Stimulated activated CD8-positive, alpha-beta memory T cell treated with anti-CD3 and anti-CD28 coated beads, Interleukin-15, amount 100 ng/mL, for 4 hours (primary cell): ENCODE measurements at places on chromosomes 2 and 18.

DNA sequence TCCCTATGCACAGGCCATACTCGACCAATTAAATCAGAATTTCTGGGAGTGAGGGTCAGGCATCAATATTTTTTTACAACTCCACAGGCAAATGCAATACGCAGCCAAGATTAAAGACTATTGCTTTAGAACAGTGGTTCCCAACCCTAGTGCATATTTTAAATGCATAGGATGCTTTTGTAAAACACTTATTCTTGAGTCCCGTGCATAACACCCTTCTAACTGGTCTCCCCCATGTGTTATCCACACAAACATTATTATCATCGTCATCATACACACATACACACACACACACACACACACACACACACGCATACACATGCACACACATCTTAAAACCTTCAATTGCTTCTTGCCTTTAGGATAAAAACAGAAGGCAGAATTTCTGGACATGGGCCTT, 145.0 kb upstream of the PELI1 start:
- DNase-seq = no peak

DNA sequence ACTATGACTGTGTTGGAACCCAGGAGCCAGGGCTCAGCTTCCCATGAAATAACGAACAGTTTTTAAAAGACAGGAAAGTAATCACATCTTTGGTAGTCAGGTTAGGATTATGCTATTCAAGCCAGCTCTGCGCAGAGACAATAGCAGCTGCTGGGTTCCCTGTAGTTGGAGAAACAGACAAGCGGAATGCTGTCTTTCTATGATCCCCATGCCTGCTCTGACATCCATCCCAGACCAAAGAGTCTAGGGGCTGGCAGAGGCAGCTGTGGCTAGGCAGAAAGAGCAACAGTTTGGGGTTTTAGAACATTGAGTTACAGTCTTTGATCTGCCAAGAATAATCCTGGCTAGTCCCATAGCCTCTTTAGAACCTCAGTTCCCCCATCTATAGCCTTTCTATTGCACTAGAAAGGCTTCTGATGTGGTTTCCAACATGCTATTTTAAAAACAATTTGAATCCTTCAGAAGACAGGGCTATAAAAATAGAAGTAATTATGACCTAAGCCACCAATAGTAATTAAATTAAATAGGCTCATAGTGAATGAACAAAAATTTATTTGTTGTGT, 146.8 kb downstream of the MTX2 start:
- no peak for DNase-seq

DNA sequence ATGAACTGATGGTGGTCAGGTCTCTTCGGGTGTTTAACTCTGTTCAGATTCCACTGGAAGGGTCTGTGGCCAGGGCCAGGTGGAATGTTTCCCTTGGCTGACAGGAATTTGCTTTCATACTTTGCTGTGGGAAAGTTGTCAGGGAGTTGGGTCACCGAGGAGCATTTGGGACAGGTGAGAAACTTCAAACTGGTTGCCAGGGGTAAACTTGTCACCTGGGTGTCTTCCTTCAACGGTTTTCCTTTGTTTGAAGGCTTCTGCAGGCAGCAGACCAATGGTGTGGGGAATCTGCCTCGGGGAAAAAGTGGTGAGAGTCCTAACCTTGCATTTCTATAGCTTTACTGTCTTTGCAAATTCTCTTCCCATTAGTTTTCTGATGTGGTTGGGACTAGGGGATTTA, 92.2 kb downstream of the TGFA start:
- DNase-seq = no peak

DNA sequence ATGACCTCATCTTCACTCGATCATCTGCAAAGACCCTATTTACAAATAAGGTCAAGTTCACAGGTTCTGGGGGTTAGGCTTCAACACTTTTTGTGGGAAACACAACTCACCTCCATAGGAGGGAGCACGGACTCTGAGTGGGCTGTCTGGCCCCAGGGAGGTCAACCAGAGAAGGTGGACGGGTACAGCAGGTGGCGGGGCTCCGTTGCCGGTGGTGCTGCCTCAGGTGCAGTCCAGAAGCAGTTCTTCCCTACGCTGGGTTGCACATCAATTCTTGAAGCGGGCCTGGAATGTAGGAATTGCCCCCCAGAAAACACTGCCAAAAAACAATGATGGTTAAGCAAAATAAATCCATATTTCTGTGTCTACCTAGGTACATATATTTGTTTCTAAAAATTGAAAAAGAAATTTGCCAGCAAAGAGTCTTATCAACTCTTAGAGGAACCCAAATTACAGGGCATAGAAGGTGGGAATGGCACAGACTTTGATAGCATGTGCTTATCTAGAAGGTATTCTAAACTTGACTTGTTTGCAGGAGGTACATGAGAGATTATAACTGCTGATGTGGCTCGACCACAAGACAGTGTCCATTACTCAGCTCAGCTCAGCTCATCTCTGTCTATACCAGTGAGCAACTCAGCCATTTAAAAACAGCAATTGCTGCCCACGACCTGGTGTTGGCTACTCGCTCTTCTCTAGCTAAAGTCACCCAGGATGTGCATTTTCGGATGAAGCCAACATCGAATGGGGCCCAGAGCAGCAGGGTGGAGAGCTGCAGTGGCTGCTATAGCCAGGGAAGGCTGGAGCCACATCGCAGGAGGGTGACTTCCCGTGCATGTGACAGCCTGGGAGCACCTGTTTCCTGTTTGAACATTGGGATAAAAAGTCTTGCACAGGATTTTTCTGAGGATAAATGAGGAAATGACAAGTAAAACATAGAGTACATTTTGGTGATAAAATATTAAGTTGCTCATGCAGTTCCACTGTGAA, 128.7 kb downstream of the RNF144A start:
- DNase-seq = no peak

GRCh38 chr2:95027369-95027720, 1.8 kb downstream of the MAL start:
- no peak for DNase-seq

DNA sequence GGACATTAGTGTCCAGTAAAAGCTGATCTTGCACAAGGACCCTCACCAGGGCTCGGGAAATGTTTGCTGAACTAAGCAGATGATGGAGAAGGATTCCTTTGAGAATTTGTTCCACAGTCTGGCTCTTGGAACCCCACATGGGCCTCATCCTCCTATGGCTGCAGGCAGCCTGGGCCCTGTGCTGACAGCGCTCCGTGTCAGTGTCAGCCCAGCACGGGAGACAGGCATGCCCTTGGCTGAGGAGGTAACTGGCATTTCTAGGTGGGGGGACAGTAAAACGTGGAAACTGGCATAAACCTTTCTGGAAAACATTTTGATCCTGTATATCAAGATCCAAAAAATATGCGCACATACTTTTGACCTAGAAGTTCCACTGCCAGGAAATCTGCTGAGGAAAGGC, 10.5 kb downstream of the PTMA start:
- DNase-seq = no peak

- DNase-seq = no peak
Observed at GRCh38 chr2:52074130-52074719, 1042.3 kb upstream of the NRXN1 start.

GRCh38 chr2:207387001-207387571, 142.7 kb upstream of the CREB1 start:
- DNase-seq = no peak

- DNase-seq = no peak
Observed at GRCh38 chr2:128314348-128315121, 4.1 kb downstream of the HS6ST1 start.

- DNase-seq = no peak
Observed at GRCh38 chr2:21043744-21044532, at the start of gene APOB. TSS of gene APOB (minus strand) at chr2:21044073. CDS start at chr2:21043945, 128 bp downstream.

DNA sequence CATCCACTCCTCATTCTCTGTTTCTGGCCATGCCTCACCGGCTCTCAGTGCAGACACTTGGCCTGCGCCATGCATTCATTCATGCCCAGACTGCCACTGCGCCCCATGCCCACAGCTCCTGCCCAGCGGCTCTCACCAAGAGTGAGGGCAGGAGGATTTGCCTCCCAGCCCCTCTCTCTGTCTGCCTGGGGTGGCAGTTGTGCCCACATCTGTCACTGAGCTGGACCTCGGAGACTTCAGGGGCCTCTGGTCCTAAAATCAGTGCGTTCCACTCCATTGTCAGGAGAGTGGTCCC, 75.1 kb downstream of the CIB4 start:
- DNase-seq = no peak

DNA sequence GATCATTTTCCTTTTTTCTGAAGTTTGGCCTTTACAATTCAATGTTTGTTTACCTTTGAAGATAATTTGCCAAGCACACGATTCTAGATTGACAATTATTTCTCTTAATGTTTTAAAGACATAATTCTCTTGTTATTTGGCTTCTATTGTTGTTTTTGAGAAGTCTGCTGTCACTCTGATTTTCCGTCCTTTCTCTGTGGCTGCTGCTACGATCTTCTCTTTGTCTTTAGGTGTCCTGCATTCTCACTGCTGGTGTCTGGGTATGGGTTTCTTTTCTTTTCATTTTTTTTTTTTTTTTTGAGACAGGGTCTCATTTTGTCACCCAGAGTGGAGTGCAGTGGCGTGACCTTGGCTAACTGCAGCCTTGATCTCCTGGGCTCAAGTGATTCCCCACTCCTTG, 15.1 kb upstream of the FAM228A start:
- no peak for DNase-seq

DNA sequence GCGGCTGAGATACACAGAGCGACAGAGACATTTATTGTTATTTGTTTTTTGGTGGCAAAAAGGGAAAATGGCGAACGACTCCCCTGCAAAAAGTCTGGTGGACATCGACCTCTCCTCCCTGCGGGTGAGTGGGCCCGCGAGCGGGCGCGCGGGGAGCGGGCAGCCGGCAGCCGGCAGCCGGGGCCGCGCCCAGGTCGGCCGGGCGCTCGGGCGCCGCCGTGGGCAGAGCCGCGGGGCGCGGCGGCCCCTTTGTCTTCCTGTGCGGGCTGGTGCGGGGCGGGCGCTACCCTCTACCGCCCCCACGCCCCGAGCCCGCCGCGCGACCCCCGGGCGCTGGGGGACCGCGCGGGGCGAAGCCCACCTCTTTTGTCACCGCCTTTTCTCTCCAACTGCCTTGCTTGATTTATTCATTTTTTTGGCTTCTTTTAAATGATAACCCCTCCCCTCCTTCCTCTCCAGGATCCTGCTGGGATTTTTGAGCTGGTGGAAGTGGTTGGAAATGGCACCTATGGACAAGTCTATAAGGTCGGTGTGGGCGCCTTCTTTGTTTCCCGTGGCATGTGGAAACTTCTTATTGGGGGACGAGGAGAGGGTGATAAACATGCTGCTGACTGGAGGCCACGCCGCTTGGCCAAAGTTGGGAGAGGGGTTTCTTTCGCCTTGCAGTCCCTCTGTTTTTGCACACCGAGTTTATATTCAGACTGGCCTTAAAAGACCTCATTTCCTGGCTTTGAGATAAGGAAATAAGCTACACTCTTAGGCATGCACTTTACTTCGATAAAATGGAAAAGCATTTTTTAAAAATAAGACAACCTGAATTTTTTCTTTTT, 722 bp downstream of the MAP4K4 start:
- no peak for DNase-seq

DNA sequence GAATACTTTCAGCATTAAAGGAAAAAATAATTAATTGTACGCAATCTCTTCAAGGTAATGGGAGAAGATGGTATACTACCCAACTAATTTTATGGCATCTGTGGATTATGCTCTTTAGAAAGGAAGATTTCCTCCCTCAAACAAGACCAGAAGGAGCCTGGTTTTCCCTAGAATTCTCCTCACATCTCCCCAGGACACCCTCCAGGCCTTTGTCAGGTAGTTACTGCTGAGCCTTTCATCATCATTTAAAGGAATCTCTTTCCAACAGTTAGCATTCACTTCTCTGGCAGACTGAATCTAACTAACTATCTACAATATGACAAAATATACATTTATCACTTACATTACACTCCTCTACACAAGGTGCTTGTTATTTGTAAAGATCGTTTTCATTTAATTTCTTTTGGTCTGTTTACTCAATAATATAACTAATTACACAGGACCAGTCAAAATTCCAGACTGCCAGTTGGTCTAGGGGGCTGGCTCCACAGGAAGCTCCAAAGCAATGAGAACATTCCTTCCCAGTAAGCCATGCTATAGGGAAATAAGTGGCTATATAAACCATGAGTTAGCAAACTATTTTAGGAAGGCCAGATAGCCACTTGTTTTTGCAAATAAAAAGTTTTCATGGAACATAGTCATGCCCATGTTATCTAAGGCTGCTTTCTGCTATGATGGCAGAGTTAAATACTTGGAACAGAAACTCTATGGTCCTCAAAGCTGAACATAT, 19.1 kb downstream of the ZNF24 start:
- no peak for DNase-seq

- DNase-seq = no peak
Observed at GRCh38 chr2:12096051-12096787, 349.8 kb downstream of the LPIN1 start.

- peak; percentile 19 for DNase-seq
Observed at GRCh38 chr18:10490401-10491165, 35.2 kb upstream of the NAPG start.

GRCh38 chr18:75472396-75472795, 44.9 kb upstream of the SMIM21 start:
- DNase-seq = no peak

DNA sequence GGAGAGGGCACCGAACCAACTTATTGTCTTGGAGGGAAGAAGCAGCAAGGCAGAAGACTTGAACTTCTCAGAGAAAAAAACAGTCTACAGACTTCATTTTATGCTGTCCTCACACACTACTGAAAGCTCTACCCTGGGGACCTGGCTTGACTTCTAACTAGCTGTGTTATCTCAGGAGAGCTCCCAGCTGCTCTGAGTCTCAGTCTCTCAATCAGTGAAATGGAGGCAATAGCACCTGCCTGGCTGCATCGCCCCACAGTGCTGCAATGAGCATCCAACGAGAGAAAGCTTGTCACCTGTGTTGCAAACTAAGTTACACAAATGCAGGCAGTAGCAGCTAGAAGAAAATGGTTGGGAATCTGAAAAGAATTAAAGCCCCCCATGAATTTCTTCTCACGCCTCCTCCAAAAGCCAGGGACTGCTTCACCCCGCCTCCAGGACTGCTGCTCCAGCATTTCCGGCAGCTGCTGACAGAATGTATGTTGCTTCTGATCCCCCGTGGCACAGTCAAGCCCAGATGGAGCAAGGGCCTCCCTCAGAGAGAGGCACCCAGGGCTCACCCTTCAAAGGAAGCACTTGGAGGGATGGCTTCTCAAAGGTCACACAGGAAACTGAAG, 116.3 kb downstream of the BCL11A start:
- DNase-seq = no peak

GRCh38 chr18:58803978-58804377, 60.7 kb upstream of the ZNF532 start:
- no peak for DNase-seq

DNA sequence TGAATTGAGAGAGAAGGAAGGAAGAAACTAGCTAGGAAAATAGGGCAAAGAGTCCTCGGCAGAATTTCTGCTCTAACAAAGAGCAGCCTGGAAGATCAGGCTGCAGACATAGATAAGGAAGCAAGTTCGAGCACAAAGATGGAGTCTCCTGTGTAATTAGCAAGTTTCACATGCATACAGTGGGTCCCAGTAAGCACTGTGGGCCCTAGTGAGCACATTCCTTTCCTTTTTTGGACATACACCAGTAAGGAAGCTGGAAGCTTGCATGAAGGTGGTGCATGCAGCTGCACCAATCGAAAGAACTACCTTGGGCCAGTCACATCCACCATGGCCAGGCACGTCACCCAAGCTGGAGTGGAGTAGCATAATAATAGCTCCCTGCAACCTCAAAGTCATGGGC, 109.7 kb downstream of the NOL4 start:
- no peak for DNase-seq
